Activated naive CD4-positive, alpha-beta T cell treated with anti-CD3 and anti-CD28 coated beads for 36 hours (primary cell): ENCODE measurements at places on chromosomes 13 and 19. TPM values are rescaled to one million over a fixed set of nuclear protein-coding genes. Genes with fewer than 3 reads are reported as not detected.

DNA sequence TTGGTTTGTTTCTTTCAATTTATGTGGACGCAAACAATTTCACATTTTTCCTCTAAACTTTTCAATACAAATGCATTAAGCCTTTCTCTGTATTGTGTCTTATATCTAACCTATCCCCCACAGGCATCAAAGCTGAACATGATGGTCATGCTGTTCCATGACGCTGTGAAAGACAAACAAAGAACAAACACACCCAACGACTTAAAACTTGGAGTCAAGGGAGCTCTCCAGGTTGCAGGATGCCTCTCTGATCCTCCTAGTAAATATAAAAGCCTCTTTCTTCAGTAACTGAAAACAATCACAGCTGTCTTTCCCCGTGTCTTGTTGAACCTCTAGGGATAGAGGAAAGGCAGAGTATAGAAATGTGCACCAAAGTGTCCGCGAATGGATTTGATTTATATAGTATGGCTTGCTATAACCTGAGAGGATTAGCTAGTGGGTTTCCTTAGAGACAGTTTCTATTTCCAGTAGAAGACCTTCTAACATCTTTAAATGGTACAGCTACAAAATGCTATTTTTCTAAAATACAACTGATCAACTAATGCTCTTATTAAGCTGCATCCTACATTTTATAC, 43.1 kb downstream of the PCDH9 start:
- H3K27me3 ChIP-seq, result peaks cover 3% of the 10 kb centered on the region
- H3K4me3 ChIP-seq, result no peak overlapping the region
- H3K4me1 ChIP-seq, result no peaks in the 10 kb centered on the region
- no peak for DNase-seq
- H3K36me3 ChIP-seq, result no peaks in the 10 kb centered on the region
- H3K27ac ChIP-seq, result no peak overlapping the region

- H3K27me3 ChIP-seq, result no peaks in the 10 kb centered on the region
- no peaks in the 10 kb centered on the region for H3K4me1 ChIP-seq
- H3K27ac ChIP-seq, result no peak overlapping the region
Measured at GRCh38 chr13:102825921-102826706, 19.7 kb upstream of the ERCC5 start.

Gene MISP3
- total RNA-seq, result 0.96 TPM

Gene FAAP24
- total RNA-seq, result 10.5 TPM
